K562 (cell line): ENCODE measurements at places on chromosomes 1 and 21. TPM values are rescaled to one million over a fixed set of nuclear protein-coding genes. Genes with fewer than 3 reads are reported as not detected.

- peak; percentile 97 for DNase-seq
These were observed 384 bp upstream of the SMG7 start for GRCh38 chr1:183471743-183472487.

- no peak for DNase-seq
These were observed 463.5 kb upstream of the ADGRL2 start for GRCh38 chr1:81337226-81337625.

DCDC2B gene
- polyA plus RNA-seq, result not detected in 2 replicates

- DNase-seq, result no peak
These were observed 135.0 kb downstream of the TGFB2 start for GRCh38 chr1:218480137-218480536.

- no peak for DNase-seq
These were observed 62.3 kb downstream of the HLCS start for GRCh38 chr21:36904093-36904666.
